ENCODE measurements at places on chromosomes 16 and 17.

- no peak for DNase-seq
Measured at GRCh38 chr17:47604598-47604927, 45.2 kb upstream of the KPNB1 start.

DNA sequence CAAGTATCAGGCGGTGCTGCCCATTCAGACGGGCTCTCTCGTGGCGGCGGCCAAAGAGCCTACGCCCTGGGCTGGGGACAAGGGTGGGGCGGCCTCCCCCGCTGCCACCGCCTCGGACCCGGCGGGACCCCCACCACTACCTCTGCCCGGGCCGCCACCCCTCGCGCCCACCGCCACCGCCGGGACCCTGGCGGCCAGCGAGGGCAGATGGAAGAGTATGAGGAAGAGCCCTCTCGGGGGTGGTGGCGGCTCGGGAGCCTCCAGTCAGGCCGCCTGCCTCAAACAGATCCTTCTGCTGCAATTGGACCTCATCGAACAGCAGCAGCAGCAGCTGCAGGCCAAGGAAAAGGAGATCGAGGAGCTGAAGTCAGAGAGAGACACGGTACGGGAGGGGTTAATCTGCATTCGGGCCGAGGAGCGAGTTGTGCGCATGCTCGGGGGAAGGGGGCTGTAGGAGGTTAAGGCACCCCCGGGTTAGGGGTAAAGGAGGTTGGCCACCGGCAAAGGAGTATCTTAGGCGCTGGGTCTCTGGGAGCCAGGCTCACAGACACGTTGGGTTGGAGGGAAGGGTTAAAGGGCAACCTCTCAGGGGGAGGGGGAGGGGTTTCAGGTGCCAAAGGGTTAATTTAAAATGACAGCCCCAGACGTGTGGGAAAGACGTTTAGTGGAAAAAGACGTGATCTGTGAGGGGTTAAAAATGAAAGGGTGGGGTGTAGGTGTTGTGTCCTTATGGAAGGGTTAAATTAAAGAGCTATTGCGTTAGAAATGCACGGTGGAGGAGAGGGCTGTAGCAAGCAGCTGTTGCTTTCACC, 1.4 kb downstream of the MSL1 start:
- DNase-seq = peak; percentile 67

DNA sequence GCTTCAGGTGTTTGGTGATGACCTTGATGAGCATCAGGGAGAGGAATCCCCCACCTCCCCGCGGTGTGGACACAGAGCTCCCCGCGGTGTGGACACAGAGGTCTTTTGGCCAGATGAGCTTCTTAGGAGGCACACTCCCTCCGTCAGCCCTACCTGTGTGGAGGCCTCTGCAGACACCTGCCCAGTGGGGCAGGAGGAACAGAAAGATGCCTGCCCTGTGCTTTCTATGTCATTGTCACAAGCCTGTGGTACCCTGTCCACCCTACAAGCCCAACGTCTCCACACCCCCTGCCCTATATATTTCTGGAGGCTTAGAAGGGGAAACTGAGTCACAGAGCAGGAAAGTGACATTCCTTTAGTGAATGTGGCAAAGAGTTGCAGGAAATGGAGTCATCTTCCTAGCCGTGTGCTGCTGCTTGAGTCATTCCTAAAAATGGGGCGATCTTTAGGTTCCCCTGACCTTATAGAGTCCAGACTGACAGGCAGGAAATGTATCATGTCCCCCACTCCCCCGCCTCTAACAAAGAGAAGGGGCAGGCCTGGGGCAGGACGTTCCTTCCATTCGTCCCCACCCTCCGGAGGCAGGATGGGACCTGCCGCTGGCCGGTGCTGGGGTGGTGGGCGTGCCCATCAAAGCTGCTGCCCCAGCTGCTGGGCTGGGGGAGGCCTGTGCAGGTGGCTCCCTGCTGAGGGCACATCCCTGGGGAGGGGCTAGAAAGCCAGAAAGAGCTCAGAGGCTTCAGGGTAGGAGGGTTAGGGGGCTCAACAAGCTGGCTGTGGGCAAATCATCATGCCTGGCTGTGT, 1.0 kb upstream of the C16orf74 start:
- DNase-seq = no peak

DNA sequence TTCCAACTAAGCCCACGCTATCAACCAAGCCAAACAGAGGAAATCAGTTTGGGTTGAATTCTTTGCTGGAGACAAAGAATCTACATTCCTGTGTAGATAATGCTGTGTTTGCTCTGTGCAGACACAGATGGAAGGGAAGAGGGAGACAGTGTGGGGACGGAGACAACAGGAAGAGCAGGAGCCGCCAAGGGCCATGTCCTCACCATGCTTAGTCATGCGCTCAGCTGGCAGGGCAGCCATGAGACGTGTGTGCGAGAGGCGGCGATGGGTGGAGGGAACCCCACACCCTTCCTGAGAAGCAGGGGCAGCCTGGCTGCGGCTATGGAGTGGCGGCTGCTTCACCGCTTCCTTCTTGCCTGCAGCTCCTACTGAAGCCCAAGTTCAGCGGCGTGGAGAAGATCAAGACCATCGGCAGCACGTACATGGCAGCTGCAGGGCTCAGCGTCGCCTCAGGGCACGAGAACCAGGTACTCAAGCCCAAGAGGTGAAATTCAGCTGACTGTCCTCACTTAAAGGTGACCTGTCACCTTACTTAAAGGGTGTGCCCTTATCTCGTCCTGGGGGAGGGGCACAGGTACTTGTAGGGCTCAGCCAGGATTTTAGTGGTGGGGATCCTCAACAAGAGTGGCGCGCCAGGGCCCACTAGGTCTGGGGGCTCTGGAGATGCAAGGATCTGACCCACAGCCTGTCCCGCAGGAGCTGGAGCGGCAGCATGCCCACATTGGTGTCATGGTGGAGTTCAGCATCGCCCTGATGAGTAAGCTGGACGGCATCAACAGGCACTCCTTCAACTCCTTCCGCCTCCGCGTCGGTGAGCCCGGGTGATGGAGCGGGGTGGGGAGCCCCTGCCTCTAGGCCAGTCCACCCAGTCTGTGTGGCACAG, 47.5 kb downstream of the ADCY7 start:
- peak; percentile 71 for DNase-seq

GRCh38 chr17:55513885-55514590, 2.8 kb upstream of the SMIM36 start:
- peak; percentile 78 for DNase-seq

- DNase-seq = no peak
Measured at GRCh38 chr16:73093146-73094144, 45.5 kb upstream of the ZFHX3 start.

- no peak for DNase-seq
Measured at GRCh38 chr16:12572316-12572985, 231.2 kb downstream of the CPPED1 start.

GRCh38 chr17:49971848-49972485, 3.0 kb downstream of the DLX4 start:
- DNase-seq = no peak

- no peak for DNase-seq
Measured at GRCh38 chr16:82657239-82657638, 30.5 kb downstream of the CDH13 start.

DNA sequence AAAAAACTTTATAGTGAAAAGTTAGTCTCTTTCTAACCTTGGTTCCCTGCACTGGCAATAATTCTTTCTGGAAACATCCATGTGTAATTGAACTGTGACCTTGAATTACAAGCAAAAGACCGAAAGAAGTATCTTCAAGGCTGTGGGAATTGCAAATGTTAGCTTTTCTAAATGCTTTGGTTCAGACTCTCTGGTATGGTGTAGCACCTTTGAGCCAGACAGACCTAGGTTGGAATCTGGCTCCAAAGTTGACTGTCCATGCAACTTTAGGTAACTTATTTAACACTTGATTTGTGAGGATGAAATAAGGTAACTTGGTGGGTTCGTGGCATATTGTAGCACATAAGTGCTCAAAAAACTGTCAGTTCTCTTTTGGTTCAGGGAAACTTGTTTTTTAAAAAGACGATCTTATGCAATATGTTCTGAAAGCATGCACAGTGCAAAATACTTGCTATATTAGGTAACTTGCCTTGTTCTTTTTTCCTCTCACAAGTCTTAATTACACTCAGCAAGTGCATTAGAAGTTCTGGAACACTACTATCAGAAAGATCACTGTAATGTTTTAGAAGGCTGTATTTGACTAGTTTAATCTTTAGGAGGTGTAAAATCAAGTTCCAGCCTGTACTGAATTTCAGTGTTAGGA, 46.3 kb downstream of the TANGO6 start:
- no peak for DNase-seq

DNA sequence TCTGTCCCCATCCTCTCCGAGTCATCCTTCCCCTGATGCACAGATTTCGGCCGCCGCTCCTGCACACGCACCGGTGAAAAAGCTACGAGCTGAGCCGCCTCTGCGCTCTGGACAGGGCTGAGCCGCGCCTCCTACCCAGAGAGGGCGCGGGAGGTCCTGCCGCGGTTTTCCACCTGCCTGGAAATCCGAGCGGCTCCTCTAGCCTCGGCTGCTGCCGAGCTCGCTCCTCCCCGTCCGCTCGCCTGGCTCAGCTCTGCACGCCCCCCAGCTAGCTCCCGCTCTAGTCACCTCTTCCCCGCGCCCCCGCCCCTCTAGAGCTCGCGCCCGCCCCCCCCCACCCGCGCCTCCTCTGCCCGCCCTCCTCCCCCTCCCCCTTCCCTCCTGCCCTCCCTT, 198 bp upstream of the SHISA9 start:
- no peak for DNase-seq

DNA sequence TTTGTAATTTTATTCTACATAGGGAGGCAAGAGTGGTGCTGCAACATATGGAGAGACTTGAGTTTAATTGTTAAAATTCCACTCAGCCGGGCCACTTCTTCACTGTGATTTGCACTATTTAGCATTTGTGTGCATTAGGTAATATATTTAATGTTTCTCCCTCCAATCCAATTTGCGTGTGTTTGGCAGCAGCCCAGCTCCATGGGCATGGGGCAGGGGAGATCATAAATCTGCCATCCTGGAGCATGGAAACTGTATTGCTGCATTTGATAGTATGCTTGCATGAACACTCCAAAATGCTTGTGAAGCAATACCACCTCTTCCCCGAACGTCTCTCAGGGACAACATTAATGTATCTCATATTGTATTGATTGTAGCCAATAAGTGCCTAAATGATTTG, 339.1 kb upstream of the RBFOX1 start:
- no peak for DNase-seq

DNA sequence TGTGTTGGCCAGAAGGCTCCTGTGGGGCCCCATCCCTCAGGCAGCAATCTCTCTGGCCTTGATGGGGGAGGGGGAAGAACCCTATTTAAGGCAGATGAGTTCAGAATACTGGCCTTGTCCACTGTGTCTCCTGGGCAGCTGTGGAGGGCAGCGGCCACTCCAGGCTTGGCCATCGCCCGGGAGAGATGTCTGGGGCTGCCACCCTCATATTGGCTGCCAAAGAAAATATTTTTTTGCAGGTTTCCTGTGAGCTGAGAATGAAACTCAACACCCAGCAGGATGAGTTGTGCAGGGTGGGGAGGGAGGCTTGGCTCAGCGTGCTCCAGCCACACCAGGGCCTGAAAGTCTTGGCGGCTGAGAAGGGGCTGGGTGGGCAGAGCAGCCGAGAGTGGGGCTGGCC, 14.4 kb upstream of the TIMP2 start:
- no peak for DNase-seq
